RWPE1 (cell line): ENCODE measurements at places on chromosomes 6 and 20.
A peak's percentile ranks its signal among the peaks of the same experiment; 100 is the strongest.

DNA sequence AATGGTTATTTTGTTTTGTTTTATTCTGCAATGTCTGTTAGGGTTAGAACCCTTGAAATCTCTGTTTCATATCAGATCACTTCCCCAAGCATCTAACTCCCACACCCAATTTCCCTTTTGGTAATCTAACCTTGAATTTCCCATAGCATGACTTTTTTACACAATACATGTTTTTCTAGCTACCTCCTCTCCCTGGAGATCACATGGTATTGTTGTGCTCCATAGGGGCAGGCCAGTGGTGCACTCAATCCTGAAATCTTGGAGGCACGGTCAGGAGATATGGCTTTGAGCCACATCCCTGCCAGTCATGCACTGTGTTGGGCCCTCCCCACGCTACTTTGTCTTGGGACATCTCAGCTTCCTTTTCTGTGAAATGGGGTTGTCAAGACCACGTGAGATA is 36.7 kb upstream of the NNAT start:
- no peak for DNase-seq

DNA sequence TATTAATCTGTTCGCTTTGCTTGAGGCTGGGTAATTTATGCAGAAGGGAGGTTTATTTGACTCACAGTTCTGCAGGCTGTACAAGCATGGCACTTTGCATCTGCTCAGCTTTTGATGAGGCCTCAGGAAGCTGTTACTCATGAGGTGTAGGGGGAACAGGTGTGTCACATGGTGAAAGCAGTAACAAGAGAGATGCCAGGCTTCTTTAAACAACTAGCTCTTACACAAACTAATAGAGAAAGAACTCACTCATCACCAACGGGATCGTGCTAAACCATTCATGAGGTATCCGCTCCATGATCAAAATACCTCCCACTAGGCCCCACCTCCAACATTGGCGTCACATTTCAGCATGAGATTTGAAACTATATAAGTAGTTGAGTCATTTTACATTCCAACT is 34.4 kb upstream of the GCLC start:
- DNase-seq: no peak

DNA sequence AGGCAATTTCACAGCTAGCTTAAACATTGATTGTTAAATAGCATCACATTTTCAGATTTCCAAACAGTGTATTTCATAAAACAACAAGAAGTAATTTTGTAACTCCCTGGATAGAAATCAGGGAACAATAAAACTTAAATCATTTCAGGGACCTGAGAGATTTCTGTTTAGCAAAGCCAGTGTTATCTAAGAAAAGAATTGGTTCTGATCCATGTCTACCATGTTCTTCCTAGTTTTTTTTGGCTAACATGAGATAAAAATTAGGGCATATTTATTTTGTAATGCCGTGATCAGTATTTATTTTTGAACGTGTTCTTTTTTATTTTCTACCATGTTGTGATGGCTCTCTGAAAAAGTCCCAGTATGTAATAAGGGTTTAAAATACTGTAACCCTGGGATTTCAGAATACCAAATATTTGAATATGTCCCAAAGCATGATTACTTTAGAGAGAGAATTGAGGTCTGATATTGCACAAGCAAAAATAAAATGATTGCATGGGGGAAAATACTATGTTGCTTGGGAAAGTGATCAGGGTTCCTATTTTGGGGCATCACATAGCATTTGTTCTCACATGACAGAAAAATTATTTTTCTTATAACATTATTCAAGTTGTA is 188.7 kb upstream of the CEP162 start:
- DNase-seq: no peak

GRCh38 chr6:74997646-74998045 is 208.2 kb downstream of the COL12A1 start:
- no peak for DNase-seq

- no peak for DNase-seq
These were observed 1081.6 kb upstream of the EYS start for GRCh38 chr6:66788579-66788978.

GRCh38 chr20:47328129-47328528 is 28.4 kb downstream of the ZMYND8 start:
- DNase-seq: no peak

DNA sequence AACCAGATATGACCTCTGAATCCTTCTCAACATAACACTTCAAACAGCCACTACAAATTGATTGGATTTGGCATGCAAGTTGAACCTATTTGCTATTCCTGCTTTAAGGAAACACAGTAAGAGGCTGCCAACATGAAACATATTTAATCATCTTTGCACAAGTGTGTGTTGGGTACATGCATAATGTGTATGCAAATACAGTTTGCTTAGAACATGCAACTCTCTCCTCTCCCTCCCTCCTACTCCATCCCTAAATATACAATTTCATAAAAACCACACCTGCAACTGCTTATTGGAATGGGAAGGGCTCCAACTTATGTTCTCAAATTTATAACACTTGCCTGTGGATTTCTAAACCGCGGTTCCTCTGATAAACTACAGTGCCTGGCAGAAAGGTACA is 71.5 kb downstream of the CD83 start:
- no peak for DNase-seq

DNA sequence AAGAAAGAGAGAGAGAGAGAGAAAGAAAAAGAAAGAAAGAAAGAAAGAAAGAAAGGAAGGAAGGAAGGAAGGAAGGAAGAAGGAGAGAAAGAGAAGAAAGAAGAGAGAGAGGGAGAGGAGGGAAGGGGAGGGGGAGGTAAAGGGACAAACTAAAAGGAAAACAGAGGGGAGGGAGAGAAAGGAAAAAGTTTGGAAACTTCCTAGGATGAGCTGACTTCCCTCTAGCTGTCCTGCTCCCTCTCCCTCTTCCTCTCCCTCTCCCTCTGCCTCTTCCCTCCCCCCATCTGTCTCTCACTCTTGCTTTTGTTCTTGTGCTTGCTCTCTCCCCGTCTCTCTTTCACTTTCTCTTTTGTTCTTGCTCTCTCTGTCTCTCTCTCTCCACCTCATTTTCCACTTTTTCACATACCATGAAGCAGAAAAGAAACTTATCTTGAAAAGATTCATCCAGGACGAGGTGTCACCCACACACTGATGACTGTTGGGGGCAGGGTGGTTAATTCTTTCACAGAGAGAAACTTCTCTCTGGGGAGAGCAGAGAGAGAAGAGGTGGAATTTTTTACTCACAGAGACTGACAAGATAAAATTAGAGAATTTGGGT is 56.4 kb upstream of the DUSP22 start:
- no peak for DNase-seq

DNA sequence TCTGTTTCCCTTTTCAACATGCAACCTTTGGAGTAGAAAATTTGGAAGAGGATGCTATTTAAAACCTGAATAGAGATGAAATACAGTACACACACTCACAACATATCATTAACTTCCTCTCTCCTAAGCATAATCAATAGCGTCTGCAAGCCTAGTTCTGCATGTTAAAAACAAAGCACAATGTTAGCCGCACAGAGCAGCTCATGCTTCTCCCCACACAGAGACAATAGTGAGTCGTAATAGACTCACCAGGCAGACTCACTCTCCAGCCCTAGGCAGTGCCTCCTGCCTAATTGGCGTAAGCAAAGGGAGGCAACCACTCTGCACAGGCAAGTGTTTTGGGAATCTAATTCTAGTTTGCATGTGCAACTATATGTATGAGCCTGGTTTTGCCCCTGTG is 45.8 kb upstream of the ARID1B start:
- peak; percentile 24 for DNase-seq

DNA sequence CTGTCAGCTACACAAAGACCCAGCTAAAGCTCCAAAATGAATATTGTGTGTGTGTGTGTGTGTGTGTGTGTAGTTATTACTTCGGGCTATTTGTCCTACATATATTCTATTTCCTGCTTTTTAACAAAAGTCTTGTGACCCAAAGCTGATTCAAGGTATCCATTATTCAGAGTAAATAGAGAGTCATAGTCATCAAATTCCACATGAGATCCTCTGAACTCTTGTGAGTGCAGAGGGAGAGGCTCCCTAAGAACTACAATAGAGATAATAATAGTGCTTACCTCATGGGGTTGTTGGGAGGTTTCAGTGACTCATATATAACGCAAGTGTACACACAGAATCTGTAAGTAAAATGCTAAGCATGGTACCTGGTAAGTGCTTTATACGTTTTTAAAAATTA is 95.6 kb upstream of the SHLD1 start:
- DNase-seq: peak; percentile 91

DNA sequence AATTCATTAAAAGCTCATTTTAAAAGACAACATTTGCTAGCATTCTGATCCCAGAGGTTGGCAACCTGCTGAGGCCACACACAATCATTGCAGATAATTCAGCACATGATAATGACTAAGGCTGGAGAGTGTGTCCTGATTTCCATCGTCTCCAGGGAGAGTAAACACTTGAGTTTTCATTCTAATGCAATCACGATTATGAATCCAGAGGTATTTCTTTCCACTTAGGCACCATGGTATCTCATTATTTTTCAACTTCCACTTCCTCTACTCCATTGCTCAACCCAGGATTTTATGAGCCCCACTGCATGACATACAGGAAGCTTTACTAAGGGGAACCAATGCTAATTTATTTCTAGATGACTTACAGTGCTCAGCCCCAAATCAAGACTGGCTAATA is 273.8 kb upstream of the AGPAT4 start:
- no peak for DNase-seq

GRCh38 chr6:101826678-101827077 is 433.2 kb downstream of the GRIK2 start:
- no peak for DNase-seq

GRCh38 chr6:116011520-116011919 is 49.2 kb downstream of the FRK start:
- DNase-seq: peak; percentile 68

DNA sequence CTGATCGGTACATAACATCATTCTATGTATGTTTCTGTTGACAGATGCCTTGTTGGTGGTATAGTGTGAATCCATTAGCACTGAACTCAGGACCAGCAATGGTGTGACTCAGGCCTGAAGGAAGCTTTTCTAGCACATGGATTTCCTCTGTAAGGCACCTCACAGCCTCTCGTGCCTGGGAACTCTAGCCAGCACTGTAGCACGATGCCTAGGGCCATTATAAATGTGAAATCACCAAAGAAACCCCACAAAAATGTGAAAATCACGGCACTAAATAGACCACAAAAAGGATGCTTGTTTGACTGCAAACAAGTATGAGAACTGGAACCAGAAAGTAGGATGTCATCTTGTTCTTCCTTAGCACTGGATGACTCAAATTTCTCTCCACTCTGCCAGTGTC is 63.7 kb upstream of the NKX2-2 start:
- no peak for DNase-seq

GRCh38 chr6:68559070-68559469 is 76.0 kb upstream of the ADGRB3 start:
- DNase-seq: no peak

DNA sequence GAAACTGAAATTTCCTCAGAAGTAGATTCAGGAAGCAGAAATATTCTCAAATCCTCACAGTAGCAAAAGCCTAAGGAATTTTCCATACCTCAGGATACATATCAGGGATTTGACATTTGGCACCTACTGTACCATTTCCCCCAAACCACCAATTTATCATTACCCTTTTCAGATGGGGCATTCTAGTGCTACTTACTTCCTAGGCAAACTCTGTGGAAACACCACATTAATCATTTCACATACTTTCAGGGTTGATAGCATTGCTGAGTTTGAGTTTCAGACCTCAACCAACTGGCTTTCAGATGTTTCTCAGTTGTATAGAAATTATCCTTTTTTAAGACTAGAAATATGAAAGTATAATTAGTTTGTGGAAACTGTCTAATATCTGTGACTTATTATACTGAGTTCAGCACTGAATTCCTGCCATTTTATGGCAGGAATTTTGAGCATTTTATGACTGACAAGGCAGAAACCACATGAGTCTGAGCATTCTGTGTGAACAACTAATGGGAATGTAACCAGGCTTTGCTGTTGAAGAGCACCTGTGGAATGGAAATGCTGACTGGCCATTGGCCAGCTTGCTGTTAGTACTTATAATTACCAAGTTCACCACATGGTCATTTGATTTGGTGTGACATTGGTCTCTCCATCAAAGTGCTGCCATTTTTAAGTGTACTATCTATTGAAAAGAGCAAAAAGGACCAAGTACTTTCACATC is 35.1 kb upstream of the IRAK1BP1 start:
- DNase-seq: no peak

DNA sequence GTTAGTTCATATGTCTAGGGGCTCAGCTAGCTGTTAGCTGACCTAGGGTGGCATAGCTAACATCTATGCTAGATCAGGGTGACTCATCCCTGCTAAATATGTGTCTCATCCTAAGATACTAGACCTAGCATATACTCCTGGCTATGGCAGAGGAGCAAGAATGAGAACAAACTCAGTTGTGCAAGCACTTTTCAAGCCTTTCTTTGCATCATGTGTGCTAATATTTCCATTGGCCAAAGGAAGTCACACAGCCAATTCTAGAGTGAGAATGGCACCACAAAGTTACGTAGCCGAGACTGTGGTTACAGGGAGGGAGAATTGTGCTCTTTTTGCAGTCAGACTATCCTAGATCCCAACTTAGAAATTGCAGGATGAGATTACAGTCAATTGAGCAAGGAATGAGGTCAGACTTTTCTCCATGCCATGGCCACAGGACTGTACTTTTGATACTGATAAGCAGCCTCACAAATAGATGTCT is 78.7 kb downstream of the PLCB4 start:
- DNase-seq: no peak

DNA sequence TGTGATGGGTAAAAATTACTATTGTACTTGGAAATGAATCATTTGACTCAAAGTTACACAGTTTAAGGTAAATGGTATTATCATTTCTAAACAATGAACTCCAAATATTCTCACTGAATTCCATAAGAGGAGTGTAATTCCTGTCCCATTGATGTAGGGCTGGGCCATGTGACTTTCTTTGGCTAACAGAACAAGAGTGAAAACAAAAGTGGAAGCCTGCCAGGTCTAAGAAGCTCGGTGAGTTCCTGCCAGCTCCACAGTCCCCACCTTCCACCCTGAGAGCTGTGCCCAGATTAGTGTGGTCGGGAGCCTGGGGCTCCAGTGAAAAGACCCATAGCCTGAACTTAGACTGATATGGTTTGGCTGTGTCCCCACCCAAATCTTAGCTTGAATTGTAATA is 24.6 kb downstream of the TBXT start:
- DNase-seq: no peak

- no peak for DNase-seq
These were observed 999 bp downstream of the THBS2 start for GRCh38 chr6:169252505-169253189.

DNA sequence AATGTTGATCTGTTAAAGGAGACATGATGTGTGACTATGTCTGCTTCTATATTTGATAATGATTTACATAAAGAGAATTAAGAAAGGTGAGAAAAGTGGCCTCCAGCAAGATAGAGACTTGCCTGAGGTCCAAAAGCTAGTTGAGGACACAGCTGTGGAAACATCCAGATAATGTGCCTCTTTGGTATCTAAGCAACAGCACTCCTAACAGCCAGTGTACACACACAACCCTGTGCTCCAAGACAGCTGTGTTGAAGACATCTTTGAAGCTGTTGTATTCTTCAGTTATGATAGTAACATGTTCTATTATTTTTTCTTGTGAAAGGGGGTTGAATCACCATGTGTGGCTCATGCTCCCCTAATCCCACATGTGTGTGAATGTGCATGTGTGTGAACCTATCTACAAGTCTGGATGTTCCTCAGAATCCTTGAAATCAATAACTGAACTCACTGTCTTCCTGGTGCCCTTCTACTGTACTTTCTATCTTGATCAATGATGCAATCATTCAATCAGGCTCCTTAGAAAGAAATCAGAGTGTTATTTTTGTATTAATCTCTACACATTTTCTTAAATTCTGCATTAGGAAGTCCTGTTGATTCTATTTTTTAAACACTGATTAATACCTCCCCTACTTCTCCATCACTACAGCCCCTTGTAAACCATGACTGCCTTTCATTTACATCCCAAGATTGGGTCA is 116.7 kb upstream of the SSTR4 start:
- DNase-seq: no peak

GRCh38 chr20:58145506-58146080 is 82.9 kb downstream of the ANKRD60 start:
- no peak for DNase-seq
